ENCODE measurements at places on chromosomes 2 and 18. TPM values are rescaled to one million over a fixed set of nuclear protein-coding genes. Genes with fewer than 3 reads are reported as not detected.

The MAL gene
- 29.5 TPM for total RNA-seq

The FTCDNL1 gene
- total RNA-seq = 3.0 TPM

The RBBP8 gene
- total RNA-seq = 88.6 TPM

The RESP18 gene
- not detected for total RNA-seq

The LIMS4 gene
- 0.59 TPM for total RNA-seq

The FARSB gene
- total RNA-seq = 61.2 TPM

The RFX8 gene
- total RNA-seq = not detected

The TDRD15 gene
- total RNA-seq = not detected

The PRPF40A gene
- total RNA-seq = 140 TPM

The CMPK2 gene
- total RNA-seq = 0.84 TPM

The ASXL3 gene
- not detected for total RNA-seq

The APCDD1 gene
- total RNA-seq = not detected

The RGPD3 gene
- not detected for total RNA-seq

The CHN1 gene
- total RNA-seq = 16.6 TPM
